Epithelial cell of proximal tubule (primary cell): ENCODE measurements at places on chromosomes 5 and 9.

GRCh38 chr9:135253305-135254004 lies 166.0 kb downstream of the OLFM1 start:
- DNase-seq: no peak

DNA sequence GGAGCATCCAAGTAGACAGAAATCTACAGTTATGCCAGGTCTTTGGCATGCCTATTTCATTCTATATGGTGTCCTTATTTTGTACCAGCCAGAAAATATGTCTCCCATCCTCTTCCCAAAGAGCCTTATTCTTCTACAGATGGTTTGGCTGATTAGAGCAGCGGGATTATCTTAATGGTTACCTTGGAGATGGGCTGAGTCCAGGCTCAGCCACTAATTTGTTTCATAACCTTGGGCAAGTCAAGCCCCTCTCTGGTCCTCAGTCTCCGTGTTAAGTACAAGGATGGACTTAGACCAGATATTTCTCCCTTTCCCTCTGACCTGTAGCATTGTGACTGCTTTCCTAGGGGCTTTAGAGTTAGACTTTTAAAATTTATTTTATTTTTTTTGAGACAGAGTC lies 11.1 kb upstream of the GLE1 start:
- no peak for DNase-seq

- DNase-seq: no peak
Measured at GRCh38 chr5:58932057-58932612, 349.3 kb downstream of the RAB3C start.

DNA sequence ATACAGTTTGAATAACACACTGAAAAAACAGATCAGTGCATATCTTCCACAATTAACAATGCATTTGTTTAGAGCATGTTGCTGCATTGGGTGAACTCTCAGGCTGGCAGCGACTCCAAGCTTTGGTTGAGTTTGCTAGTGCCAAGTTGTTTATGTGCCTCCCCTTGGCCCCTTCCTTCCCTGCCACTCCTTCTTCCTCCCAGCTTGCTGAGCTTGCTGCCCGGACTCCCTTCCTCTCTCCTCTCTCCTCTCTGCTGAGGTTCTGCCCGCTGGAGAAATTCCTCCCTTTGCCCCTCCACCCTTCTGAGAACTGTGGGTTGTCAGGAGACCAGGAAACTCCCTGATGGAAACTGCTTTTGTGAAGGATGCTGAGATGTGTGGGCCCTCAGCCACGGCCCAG lies 247.3 kb downstream of the PDZD2 start:
- no peak for DNase-seq

DNA sequence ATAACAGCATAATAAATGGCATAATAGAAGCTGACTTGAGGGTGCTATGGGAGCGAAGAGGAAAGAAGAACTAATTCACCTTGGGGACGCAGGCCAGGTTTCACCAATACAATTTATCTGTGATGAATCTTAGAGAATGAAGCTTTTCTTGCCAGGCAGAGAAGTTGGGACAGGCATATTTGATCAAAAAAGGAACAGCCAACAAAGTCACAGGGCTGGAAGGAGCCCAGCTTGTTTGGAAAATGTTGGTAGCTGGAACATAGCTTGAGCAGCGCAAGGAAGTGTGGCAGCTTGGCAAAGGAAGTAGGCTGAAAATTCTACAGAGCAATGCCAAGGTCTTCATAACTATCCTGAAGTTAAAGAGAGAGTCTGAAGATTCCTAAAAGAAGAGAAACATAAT lies 181.5 kb upstream of the OR13F1 start:
- no peak for DNase-seq

DNA sequence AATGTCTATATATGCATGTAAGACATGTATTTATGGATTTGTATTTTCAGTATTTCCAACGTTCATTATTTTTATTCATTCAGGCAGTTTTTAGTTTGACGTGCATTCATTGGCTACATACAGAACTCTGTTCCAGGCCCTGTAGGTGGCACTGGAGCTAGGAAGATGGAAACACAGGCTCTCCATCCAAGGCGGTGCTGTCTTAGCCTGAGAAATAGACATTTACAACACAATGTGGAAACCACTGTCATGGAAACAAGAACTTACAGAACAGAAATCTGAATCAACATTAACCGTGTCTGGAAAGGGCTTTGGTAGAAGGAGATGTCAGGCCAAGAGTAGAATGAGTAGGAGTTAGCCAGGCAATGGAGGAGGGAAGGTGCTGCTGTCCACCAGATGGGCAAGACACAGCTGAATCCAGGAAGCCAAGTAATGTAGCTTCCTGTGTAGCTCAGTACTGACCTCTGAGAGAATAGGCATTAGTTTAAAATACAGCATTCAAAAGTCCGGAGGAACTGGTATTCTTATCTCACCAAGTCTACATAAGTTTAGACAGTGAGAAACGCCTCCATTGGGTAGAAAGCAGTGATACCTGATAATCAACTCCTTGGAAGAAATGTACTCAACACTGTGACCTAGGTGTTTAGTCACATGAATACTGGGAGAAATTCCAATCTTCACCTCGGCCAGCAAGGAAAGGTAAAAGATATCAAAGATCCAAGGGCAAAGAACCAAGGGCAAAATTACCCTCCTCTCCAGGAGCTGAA lies 388.6 kb upstream of the CDH6 start:
- DNase-seq: peak; percentile 30

DNA sequence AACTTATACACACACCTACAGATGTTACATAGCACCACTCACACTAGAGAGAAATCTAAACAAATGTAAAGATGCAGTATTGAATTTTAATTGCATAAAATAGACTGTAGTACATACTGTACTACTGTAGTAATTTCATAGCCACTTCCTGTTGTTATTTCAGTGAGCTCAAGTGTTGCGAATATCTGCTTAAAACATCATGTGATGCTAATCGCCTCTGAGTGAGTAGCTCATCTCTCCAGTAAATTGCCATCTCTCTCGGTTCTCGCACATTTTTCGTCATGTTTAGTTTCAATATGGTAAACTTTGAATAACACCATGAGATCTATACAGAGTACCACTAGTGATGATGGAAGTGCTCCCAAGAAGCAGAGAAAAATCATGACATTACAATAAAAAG lies 22.0 kb upstream of the ARHGEF28 start:
- DNase-seq: no peak

- no peak for DNase-seq
Measured at GRCh38 chr5:116750631-116751580, 176.3 kb upstream of the SEMA6A start.

GRCh38 chr5:121285801-121286521 lies 565.7 kb upstream of the FTMT start:
- DNase-seq: no peak
